Osteoblast (primary cell): ENCODE measurements at places on chromosomes 6 and 20. TPM values are rescaled to one million over a fixed set of nuclear protein-coding genes. Genes with fewer than 3 reads are reported as not detected.

DSP gene
- total RNA-seq: 84.0 and 119 TPM in 2 replicates

NRN1 gene
- total RNA-seq: 29.5 and 56.1 TPM in 2 replicates

SAMD5 gene
- 0.59 and 1.1 TPM in 2 replicates for total RNA-seq

EMILIN3 gene
- not detected in 2 replicates for total RNA-seq

TRIM15 gene
- total RNA-seq: not detected in 2 replicates

PDYN gene
- not detected in 2 replicates for total RNA-seq

RAET1G gene
- total RNA-seq: 1.5 and 1.8 TPM in 2 replicates

TBXT gene
- total RNA-seq: not detected in 2 replicates

L3MBTL1 gene
- total RNA-seq: 5.6 and 9.8 TPM in 2 replicates

TRIM40 gene
- total RNA-seq: not detected in 2 replicates

PEX7 gene
- 5.4 and 9.1 TPM in 2 replicates for total RNA-seq

SLC2A10 gene
- total RNA-seq: 44.2 and 47.4 TPM in 2 replicates

HTR1E gene
- total RNA-seq: not detected in 2 replicates

GPX5 gene
- not detected in 2 replicates for total RNA-seq

OR2H2 gene
- total RNA-seq: not detected in 2 replicates

SIRT5 gene
- total RNA-seq: 8.5 and 9.0 TPM in 2 replicates

HLA-DOB gene
- total RNA-seq: 0.36 TPM in 1 of 2 replicates, not detected in the other

MAS1 gene
- under 0.01 TPM in 1 of 2 replicates, not detected in the other for total RNA-seq

MATN4 gene
- under 0.01 TPM in 1 of 2 replicates, not detected in the other for total RNA-seq

SULF2 gene
- 102 and 138 TPM in 2 replicates for total RNA-seq

BPIFB1 gene
- not detected in 2 replicates for total RNA-seq

ATP5F1E gene
- 19.5 and 23.0 TPM in 2 replicates for total RNA-seq

PRSS16 gene
- not detected in 2 replicates for total RNA-seq

MPIG6B gene
- not detected in 2 replicates for total RNA-seq

GNAS-AS1 gene
- 0.72 and 1.5 TPM in 2 replicates for total RNA-seq

KCNQ5 gene
- total RNA-seq: 4.0 and 8.5 TPM in 2 replicates
